Left cardiac atrium (tissue), 4 donors: ENCODE measurements at places on chromosomes 4 and X. TPM values are rescaled to one million over a fixed set of nuclear protein-coding genes. Genes with fewer than 3 reads are reported as not detected.

PACRGL gene
- total RNA-seq = 11.4 TPM

- no peak for DNase-seq
Measured at GRCh38 chrX:71609095-71609750, 9.1 kb downstream of the CXCR3 start.

CFAP299 gene
- not detected for total RNA-seq

DNA sequence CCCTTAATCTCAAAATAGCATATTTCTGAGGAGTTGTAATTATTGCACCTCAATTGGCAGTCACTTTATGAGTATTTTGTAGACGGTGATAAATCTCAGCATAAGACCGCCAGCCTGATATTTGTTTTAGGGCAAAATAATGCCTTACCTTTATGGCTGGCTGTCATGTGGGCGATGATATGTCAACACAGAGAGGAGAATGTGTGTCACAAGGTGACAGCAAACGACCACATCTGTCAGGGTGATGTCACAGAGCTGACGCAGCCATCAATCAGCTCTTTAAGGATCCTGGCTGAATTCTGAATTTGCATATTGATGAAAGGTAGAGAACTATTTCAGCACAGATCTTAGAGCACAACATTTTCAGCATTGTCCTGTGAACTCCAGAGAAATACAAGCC, 209.7 kb downstream of the CEP135 start:
- no peak for DNase-seq

DNA sequence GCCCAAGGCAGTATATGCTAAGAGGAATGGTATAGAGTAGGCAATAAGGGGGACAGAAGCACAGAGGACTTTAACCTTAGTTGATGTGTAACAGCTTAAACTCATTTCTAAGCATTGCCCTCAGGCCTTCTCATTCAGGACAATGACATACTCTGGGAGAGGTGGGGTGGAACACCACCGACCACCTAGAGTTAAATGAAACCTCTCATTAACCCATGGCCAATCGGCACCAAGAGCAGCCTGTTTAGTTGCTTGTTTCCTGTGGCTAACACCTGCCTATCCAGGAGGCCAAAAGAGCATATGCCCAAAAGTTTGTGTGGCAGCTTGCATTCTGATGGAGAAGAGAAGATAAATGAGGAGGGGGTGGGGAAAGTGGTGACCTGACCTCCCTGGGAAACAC, 88.7 kb upstream of the PLAC1 start:
- DNase-seq = no peak

DNA sequence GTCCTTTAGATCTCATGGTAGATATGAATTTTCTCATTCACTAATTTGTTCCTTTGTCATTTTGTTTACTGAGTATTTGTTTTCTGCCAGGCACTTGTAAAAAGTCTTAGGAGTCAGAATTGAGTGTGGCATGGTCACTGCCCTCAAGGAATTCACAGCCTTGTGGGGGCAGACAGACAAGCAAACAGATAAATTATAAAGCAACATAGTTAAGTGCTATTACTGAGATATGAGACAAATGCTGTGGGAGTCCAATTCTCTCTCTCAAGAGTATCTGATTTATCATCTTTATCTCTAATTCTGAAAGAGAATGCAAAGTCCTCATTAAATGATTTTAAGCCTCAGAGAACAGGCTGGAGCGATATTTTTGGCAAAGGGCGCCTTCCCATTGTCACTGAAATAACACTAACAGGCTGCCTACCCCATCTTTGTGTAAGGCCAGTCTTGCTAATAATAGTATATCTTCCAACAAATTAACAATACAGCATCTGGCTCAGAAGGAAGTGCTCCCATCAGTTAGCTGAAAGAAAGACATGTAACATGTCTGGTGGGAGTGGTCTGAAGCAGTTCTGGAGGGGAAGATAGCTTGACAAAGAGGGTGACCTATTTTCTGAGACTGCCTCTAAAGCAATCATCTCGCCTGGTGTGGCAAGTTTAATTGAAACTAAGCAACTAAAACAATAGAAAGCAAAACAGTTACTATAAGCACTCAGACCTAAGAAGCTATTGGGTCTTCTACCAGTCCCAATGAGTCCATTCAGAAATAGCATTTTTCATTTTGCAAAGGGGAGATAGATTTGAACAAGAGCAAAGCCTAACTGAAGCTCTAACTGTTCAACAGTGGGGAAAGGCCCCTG, 61.5 kb upstream of the AMOT start:
- DNase-seq = no peak

DNA sequence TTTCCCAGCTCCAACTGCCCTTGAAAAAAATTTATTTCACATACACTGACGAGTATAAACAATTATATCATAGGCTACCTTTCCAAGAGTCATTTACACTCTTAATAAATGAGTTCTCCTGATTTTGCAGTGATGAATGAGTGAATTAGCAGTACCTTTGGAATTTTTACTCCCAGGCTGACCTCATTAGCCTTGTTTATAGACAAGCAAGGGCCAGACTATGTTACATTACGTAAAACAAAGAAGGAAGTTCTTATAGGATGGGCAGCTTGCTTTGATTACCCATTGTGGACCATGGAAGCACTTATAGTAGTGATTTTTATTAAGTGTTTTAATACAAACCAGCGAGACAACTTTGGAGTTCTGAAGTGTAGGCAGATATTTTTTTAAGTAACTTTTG, 112.9 kb upstream of the C1QTNF7 start:
- DNase-seq = no peak

DNA sequence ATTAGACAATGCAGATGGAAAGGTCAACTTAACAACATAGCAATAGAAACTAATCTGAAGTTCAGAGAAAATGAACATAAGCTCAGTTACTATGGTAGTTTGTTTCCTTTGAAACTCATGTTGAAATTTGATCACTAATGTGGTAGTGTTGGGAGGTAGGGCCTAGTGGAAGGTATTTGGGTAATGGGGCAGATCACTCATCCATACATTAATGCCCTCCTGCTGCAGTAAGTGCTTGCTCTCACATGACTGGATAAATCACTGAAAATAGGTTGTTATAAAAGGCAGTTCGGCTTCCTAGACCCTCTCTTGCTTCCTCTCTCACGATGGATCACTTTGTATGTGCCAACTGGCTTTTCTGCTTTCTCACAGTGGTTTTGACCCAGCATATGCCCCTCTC, 567.4 kb upstream of the GALNT7 start:
- no peak for DNase-seq

DNA sequence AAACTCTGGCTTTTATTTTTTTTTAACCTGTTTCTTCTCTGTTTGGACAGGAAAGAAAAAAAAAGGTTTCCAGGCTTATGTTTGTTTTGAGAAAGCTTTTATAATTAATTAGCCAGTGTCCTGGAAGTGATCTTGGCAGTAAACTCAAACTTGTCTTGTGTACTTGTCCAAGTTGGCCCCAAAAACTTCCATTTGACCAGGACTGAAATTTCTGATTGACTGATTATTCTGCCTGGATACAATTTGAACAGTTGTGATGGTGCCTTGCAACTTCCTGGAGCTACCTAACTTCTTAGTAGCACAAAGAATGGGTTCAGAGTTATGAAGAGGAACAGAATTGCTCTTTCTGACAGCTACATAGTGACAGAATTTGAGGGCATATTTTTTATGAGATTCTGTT, 62.0 kb downstream of the SLC4A4 start:
- no peak for DNase-seq

ZNF630 gene
- 1.7 TPM for total RNA-seq

HELQ gene
- total RNA-seq = 13.0 TPM

GRCh38 chr4:71209161-71209560, 129.7 kb upstream of the SLC4A4 start:
- DNase-seq = no peak

- no peak for DNase-seq
Measured at GRCh38 chr4:170339522-170339921, 249.8 kb upstream of the AADAT start.

GRCh38 chr4:181933471-181933870, 309.7 kb upstream of the TENM3 start:
- DNase-seq = no peak

DNA sequence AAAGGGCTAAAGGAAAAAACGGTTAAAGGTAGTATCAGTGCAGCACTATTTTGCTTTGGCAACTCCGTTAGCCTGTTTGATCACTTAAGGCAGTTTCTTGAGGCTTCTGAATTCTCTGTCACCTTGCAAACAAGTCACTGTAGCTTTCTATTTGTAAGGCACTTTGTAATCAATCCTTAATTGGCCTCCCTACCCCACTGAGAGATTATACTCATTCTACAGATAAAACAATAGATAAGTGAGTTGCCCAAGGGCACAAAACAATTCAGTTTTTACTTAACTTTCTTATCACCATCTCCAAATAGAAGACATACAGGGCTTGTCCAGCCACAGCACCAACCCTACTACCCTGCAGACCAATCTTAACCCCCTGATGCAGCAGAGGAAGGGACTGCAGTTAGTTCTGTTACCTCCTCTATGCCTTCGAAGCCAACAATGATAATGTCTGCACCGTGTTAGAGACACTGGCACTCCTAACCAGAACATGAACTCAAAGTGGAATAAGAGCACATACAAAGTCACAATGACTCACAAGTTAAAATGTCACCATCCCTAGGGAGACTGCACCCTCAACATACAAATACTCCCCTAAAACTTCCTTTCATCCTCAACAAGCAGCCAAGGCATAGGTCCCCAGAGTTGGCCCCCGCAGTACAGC, 1.7 kb downstream of the TMEM185A start:
- no peak for DNase-seq

DNA sequence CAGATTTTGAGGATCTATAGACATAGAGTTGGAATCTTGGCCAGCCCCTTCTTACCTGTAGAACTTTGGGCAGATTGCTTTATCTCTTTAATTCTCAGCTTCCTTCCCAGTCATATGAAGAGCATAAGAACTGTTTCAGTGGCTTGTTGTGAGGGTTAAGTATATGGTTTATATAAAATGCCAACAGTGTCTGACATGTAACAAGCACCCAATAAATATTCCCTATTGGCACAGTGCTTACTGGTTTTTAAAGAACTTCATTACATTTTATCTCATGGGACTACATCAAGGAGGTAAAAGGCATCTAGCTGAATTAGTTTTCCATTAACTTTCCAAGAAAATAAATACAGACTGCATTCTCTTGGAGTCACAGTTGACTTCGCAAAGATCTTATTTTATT, 106.7 kb upstream of the LIMCH1 start:
- DNase-seq = no peak

DNA sequence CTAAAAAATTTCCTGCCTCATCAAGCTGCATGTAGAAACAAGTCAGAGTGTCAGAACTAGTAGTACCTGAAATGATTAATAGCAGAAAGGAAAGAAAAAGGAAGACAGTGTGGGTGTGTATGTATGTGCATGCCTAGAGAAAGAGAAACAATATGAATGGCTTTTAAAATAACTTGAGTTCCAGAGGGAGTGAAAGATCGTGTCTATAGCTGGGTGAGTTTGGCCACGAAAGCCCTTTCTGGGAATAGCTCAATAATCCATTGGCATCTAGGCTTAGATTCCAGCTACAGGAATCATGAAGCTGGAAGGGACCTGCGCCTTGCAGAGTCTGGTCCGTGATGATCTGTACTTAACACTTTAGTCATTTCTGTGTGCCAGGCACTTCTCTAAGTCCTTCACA, 195.6 kb downstream of the RAPGEF2 start:
- no peak for DNase-seq

XKRX gene
- total RNA-seq = not detected
